ENCODE measurements at places on chromosomes 2 and 18. TPM values are rescaled to one million over a fixed set of nuclear protein-coding genes. Genes with fewer than 3 reads are reported as not detected.
A peak's percentile ranks its signal among the peaks of the same experiment; 100 is the strongest.

DNA sequence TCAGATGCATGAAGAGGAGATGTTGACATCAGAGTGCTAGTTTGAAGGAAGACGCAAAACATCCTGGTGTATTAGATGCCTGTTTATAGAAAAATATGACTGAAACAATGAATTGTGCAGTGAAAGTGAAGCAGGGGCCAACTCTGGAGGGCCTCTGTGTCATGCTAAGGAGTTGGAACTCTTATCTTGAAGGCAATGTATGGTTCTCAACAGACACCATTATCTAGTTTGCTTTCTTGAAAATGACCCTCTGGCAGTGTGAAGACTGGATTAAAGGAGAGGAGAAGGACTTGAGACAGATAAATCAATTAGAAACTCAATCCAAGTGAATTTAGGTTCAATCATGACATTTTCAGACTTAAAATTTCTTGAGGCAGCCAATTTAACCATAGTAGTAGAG lies 63.1 kb downstream of the ITGA4 start:
- no peak overlapping the region for H3K4me3 ChIP-seq
- H3K27ac ChIP-seq = no peak overlapping the region
- H3K4me1 ChIP-seq = no peaks in the 10 kb centered on the region
- H3K27me3 ChIP-seq = no peaks in the 10 kb centered on the region
- no peaks in the 10 kb centered on the region for H3K36me3 ChIP-seq

- H3K27ac ChIP-seq = no peak overlapping the region
- H3K4me1 ChIP-seq = no peaks in the 10 kb centered on the region
- no peak overlapping the region for H3K4me3 ChIP-seq
- no peak for DNase-seq
- no peaks in the 10 kb centered on the region for H3K36me3 ChIP-seq
- no peaks in the 10 kb centered on the region for H3K27me3 ChIP-seq
These were observed 13.1 kb upstream of the DGUOK start for GRCh38 chr2:73913414-73914054.

GRCh38 chr18:25798046-25798445 lies 292.4 kb downstream of the SS18 start:
- no peaks in the 10 kb centered on the region for H3K36me3 ChIP-seq
- no peak overlapping the region for H3K4me3 ChIP-seq

DNA sequence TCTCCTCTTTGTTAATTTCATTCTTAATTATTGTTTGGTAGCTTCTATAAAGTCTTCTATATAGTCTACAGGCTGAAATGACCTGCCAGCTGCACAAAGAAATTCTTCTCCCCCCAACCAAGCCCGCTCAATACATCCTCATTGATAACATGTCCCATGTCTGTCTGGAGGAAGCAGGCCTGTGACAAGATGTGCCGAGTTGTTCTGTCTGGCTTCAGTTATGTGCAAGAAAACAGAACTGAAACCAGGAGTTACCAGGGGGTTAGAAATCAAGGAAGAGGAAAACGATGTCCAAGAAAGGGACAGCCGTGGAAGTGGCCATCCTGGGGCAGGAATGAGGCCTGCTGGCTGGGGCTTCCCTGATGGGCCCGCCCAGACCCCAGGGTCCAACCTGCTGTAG lies 57.6 kb downstream of the MTCL1 start:
- no peak overlapping the region for H3K27ac ChIP-seq
- no peaks in the 10 kb centered on the region for H3K36me3 ChIP-seq
- H3K4me3 ChIP-seq = no peak overlapping the region
- H3K4me1 ChIP-seq = peaks cover 2% of the 10 kb centered on the region
- no peak for DNase-seq

- no peak for DNase-seq
- H3K4me1 ChIP-seq = no peaks in the 10 kb centered on the region
- no peak overlapping the region for H3K4me3 ChIP-seq
- H3K27me3 ChIP-seq = no peaks in the 10 kb centered on the region
These were observed 1590.0 kb upstream of the LRRTM1 start for GRCh38 chr2:81894451-81894990.

DNA sequence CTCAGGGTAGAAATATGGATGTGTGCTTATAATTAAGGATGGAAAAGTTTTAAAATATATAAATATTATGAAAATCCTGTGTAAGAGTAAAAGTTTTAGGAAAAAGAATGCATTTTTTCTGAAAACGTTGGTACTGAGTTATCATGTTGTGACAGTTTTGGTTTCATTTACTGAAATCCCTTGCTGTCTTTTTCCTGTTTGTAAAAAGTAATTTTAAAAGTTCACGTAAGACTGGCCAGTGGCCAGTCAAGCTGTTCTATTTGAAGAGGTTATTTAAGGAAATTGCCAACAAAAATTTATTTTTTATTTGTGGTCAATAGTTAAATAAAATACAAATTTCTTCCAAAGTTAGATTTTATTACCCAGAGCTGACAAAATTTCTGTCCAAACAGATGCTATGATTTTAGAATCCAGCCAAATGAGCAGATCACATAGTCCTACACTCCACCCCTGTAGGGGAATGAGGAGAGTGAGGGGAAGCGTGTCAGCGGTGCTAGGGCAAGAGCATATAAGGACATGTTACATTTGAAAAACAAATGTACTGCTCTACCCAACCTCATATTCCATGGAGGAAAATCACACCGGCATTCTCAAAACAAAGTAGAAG lies 297.8 kb upstream of the TFPI start:
- H3K4me3 ChIP-seq = no peak overlapping the region
- H3K4me1 ChIP-seq = no peaks in the 10 kb centered on the region
- no peaks in the 10 kb centered on the region for H3K36me3 ChIP-seq
- DNase-seq = no peak
- H3K27ac ChIP-seq = no peak overlapping the region

DNA sequence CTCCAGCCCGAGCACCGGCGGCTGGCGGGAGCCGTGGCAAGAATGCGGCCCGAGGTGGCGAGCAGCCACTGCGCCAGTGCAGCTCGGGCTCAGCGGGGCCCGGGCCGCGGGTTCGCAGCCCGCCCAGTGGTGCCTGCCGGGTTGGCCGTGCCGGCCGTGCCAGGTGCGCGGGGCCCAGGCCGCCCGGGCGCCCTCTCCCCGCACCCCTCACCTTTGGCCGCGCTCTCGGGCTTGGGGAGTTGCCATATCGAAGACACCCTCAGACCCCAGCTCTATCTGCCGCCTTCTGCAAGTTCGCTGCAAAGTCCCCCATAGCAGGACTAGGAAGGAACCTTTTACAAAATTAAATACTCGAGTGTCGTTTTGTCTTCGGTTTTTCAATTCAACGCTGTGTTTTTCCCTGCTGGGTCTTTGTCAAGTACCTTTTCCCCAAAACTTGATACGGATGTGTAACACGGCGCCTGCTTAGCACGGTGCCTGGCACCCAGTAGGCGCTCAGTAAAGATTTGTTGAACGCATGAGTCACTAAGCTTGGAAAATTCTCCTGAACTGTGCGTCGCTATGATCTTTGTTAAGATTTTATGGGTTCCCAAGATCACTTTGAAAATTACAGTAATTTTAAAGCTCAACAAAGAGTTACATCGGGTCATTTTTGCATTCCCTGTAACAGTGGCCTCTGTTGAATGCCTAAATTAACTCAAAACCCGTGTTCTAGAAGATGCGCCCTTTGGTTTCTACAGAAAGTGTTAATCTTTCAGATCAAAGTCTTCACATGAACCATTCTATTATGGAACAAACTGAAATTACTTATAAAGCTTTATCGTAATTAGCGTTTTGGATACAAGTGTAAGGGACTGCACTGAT lies 750 bp downstream of the STRADB start:
- H3K4me3 ChIP-seq = peak overlapping the region; percentile 98
- no peak for DNase-seq
- H3K36me3 ChIP-seq = no peaks in the 10 kb centered on the region
- peaks cover 7% of the 10 kb centered on the region for H3K4me1 ChIP-seq
- no peaks in the 10 kb centered on the region for H3K27me3 ChIP-seq
- peak overlapping the region; percentile 65 for H3K27ac ChIP-seq

GRCh38 chr2:2913601-2914120 lies 464.0 kb downstream of the EIPR1 start:
- H3K27me3 ChIP-seq = peaks cover 15% of the 10 kb centered on the region
- no peaks in the 10 kb centered on the region for H3K4me1 ChIP-seq
- DNase-seq = no peak
- H3K27ac ChIP-seq = no peak overlapping the region
- no peaks in the 10 kb centered on the region for H3K36me3 ChIP-seq

GRCh38 chr2:65429786-65430602 lies 2.4 kb downstream of the SPRED2 start:
- H3K4me3 ChIP-seq = peak overlapping the region; percentile 85
- no peaks in the 10 kb centered on the region for H3K27me3 ChIP-seq

DNA sequence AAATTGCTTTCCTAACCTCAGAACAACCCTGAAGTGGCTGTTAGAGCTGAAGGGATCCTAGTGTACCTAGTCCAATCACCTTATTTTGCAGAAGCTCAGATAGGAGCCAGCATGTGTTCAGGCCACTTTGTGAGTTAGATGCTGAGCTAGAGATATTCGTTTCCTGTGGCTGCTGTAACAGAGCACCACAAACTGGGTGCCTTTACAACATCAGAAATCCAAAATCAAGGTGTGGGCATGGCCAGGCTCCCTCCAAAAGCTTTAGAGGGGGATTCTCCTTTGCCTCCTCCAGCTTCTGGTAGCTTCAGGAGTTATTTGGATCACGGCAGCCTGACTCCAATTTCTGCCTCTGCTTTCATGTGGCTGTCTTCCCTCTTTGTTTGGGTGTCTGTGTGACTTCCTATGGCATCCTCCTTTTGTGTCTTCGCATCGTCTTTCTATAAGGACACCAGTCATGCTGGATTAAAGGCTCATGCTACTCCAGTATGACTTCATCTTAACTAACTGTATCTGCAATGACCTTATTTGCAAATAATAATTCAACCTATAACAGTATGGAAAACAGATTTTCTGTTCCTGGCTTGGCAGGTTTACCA lies 86.3 kb upstream of the TGFA start:
- DNase-seq = no peak
- H3K4me3 ChIP-seq = no peak overlapping the region
- no peak overlapping the region for H3K27ac ChIP-seq
- H3K27me3 ChIP-seq = 0 out of 3 replicates have a peak, but pooled peaks cover 4% of the 10 kb centered on the region
- no peaks in the 10 kb centered on the region for H3K36me3 ChIP-seq

The FAHD2A gene
- 36.6 TPM for total RNA-seq

The NPPC gene
- not detected for total RNA-seq

The CNTNAP5 gene
- total RNA-seq = not detected

The LOXHD1 gene
- total RNA-seq = not detected

The GALNT3 gene
- 0.13 TPM for total RNA-seq

The ZNF892 gene
- total RNA-seq = 0.29 TPM
